ENCODE measurements at places on chromosomes 7 and 10. TPM values are rescaled to one million over a fixed set of nuclear protein-coding genes. Genes with fewer than 3 reads are reported as not detected.

Gene CLCN1
- total RNA-seq, result not detected

Gene GALNT17
- not detected for total RNA-seq

Gene DLD
- total RNA-seq, result 82.3 TPM

Gene LIPA
- total RNA-seq, result 19.4 TPM

Gene FOXP2
- total RNA-seq, result not detected

Gene CALY
- total RNA-seq, result not detected

Gene PARP12
- 6.8 TPM for total RNA-seq

DNA sequence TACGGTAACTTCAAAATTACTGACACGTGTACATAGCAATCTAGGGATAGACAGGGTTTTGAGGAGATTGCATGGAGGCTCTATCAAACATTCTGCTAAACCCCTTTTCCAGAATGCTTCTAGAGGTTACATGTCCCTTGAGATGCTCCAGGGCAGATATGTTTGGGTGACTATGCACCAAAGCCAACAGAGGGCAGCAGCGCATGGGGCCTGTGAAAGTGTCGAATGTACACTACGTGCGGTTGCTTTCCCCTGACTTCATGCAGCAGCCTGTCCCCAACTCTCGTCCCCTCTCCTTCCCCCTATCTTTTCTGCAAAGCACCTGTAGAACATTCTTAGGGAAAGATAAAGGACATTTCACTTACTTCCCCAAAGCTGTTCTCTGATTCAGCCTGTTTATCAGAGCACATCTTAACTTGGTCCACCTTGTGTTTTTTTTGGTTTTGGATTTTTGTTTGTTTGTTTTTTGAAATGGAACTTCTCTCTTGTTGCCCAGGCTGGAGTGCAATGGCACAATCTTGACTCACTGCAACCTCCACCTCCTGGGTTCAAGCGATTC is 90.2 kb downstream of the UBE3C start:
- peak; percentile 37 for DNase-seq

- no peak for DNase-seq
These were observed 39.1 kb upstream of the TCERG1L start for GRCh38 chr10:131350660-131351059.

GRCh38 chr7:7639421-7639820 is 1.1 kb upstream of the UMAD1 start:
- DNase-seq, result peak; percentile 5

DNA sequence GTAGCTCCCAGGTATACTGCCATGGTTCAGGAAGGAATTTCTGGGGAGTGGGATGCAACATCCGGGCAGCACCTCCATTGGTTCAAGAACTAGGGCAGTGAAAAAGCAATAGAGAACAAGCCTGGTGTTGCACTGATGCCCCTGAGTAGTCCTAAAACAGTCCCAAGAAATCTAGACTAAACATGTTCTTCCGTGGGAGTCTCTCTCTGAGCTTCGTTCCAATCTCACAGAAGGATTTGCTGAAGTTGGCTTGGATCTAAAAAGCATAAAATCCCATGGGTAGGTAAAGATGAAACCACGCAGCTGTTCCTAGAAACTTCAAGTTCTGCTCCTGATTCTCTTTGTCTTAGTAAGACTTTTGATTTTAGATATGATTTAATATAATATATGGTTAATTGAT is 154.5 kb downstream of the PLXDC2 start:
- DNase-seq, result no peak

- no peak for DNase-seq
These were observed 409.3 kb downstream of the PARD3 start for GRCh38 chr10:34405611-34406462.

DNA sequence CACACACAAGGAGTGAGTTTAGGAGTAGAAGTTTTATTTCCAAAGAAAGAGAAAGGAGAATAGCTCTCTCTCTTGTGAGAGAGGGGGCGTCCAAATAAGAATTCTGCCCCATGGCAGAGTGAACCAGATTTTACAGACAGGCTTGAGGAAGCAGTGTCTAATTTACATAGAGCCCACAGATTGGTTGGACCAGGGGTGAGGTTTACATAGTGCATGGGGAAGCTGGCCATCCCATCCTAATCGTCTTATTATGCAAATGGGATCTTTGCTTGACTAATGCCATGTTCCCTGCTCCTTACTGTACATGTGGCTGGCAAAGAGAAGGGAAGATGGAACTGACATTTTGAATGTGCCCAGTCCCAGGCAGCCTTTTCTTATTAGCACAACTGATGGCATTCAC is 60.0 kb upstream of the ACSM6 start:
- no peak for DNase-seq

DNA sequence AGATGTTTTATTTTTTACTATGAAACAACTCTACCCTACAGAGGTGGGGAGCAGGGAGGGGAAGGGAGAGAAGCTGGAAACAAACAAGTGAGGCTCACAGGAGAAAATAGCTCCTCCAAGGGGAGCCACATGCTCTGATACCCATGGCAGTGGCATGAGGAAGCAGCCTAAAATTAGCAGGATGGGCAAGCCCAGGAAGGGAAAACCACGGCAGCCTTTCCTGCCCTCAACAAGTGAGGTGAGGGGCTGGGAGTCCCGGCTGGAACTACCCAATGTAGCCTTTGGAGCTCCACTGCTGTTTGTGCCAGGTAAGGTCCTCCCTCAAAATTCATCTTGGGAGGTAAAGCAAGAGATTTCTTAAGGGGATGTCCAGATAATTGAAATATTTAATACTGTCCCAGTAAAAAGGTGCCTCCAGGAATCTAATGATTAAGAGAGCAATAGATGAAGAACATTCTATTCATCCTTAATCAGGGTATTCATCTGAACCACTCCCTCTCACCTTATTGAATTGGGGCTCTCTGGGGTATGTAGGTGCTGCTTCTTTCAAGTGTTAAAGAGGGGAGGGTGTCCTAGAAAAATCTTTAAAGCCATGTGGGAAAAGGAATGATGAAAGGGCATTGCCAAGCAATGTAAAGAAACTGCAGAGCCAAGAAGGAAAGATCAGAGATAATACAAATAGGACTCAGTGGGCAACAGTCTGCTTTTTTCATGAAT is 12.8 kb upstream of the HERC4 start:
- DNase-seq, result no peak

- no peak for DNase-seq
These were observed 248.5 kb downstream of the SFMBT2 start for GRCh38 chr10:7162331-7162730.

DNA sequence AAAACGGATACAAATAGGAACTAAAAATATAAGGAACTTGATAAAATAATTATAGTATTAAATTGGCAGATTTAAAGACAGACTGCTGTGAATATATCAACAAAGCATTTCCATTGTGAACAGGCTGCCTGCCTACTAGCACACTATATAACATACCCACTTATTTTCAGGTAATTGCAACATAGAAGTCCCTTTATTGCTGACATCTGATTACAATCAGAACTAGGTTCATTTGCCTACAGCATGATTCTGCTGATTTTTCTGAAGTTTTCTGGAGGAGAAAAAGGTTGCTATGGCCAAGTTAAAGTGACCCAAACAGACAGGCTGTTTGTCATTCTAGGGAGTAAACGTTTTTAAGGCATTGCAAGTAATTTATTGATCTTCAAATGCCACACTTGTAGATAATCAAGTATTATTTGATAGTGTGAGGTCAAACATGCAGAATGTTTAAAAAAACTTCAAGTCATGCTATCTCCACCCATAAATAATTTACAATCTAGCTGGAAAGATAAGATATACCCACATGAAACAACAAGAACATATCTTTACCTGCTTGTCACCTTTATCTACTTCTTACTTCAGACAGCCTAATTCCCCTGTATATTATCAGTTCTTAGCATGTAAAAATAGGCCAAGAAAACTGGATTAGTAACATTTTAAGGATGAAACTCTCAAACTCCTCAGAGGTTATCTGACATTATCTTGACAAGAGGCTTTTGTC is 40.5 kb downstream of the MTPN start:
- no peak for DNase-seq

- peak; percentile 32 for DNase-seq
These were observed 2.0 kb downstream of the VOPP1 start for GRCh38 chr7:55570218-55570873.

DNA sequence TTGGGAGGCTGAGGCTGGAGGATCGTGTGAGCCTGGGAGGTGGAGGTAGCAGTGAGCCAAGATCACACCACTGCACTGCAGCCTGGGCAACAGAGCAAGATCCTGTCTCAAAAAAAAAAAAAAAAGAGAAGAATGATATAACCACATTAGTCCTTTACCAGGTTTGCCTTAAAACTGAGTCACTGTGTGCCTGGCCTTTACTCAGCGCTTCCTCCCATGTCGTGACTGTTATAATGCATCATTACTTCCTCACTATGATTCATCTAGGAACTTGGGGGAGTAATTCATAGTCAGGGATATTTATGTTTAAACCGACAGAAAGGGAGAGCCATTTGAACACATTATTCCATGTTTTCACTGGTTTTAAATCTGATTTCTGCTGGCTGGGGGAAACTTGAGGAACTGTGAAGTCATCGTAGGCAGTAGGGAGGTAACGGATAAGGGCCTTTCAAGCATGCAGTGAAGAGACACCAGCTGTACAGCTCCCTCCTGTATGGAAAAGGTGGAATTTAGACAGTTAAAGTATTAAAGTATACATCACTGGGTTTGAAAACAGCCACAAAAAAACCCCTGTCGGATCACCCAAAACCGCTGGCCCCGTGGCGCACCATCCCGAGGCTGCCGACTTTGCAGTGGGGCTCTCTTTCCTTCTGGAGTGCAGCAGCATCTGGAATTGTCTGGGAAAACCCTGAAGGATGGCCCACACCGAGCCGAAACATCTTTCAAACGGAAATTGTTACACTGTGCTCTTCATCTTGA is 119.8 kb downstream of the NKX6-2 start:
- no peak for DNase-seq

- no peak for DNase-seq
These were observed 52.8 kb downstream of the FOXL3 start for GRCh38 chr7:342681-343216.

DNA sequence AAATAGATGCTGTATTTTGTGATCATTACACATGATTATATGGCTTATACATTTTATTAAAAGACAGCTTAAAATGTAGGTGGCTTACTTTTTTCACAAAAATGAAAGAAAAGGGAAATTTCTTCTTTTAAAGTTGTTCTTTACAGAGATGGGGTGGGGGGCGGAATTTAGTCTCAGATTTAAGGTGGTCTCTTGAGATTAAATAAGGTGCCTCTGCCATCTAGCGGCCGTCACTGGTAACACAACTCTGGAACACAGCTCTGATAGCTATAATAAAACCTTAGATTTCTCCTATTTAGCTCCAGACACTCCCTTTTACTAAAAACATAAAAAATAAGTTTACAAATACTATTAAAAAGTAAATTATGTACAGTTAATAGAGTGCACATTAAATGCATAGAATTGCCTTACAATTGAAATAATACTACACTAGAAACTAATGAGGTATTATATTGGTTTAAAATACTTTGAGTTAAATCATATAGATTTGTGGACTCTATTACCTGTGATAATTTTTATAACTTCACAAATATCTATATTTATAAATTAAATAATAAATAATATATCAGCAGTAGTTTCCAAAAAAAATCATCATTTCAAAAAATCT is 210.9 kb downstream of the DGKB start:
- DNase-seq, result peak; percentile 47

GRCh38 chr10:10987111-10987510 is 30.6 kb upstream of the CELF2 start:
- no peak for DNase-seq

DNA sequence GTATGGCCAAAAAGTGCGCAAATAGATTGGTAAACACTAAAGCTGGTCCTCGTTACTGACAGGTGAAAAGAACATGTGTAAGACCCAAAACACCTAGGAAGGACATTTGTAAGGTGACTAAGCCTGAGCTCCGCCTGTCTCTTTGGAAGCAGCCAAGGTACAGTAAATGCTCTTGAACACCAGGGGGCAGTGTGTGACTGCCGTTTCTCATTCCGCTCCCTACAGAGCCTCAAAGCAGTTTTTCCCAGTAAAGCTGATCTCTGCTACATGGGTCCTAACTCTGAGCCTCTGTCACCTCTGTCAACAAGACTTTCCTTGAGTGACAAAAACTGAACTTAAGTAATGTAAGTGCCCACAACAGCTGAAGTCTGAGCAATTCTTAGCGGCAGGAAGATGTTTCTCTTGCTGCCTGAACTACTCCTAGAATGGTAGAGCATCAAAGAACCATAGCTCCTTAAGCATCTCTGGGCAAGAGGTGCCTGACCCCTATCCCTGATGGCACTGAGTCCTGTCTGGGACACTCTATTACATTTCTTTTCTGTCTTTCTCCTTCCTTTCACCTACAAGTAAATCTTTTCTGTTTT is 238.0 kb upstream of the INHBA start:
- peak; percentile 62 for DNase-seq

- no peak for DNase-seq
These were observed 73.7 kb downstream of the INPP5A start for GRCh38 chr10:132611026-132611910.

- DNase-seq, result no peak
These were observed 926.5 kb upstream of the GHITM start for GRCh38 chr10:83212632-83213334.

DNA sequence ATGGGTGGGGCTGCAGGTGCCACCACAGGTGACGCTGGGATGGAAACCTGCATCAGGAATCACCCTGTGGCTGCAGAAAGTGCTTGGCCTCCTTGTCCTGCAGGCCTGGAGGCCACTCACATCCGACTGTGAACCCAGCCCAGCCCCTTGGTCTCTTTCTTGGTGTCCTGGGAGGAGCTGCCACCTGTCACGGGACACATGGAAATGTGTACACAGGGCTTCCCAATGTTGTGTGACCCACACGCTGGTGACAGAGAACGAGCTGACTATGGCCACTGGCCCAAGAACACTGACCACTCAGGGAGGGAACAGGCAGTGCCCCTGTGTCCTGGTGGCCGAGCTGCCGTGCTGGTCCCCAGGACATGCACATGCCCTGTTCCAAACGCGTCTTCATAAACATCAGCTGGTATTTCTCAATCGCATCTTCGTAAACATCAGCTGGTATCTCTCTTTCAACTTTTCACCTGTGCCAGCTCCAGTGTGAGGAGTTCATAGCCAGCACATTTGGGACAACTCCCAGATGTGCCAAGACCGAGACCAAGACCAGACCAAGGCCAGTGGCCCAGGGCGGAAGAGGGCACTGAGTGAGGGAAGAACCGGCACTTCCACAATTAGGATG is 57.9 kb upstream of the INPP5A start:
- no peak for DNase-seq

DNA sequence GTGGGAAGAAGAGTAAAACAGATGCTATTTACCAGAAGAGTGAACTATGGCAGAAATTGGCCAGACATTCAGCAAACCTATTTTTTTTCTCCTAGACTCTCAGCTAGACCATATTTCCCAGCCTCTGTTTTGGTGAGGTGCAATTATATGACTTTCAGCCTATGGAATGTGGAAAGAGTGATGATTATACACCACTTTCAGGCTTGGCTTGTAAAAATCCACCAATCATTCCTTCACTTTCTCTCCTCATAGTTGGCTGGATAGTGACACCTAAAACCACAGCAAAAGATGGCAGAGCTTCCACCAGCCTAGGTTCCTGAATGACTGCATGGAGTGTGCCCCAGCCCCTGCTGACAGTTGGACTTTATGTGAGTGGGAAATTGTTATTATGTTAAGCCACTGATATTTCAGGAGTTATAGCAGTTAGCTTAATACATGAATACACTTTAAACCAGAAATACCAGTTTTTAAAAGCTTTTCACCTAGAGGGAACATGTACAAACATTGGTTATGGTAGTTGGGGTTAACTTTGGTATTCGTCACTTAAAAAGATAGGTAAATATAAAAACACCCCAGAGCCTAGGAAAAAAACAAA is 19.1 kb upstream of the TNKS2 start:
- DNase-seq, result no peak

GRCh38 chr10:74645692-74646091 is 180.7 kb upstream of the KAT6B start:
- DNase-seq, result no peak

Measured in OCI-LY7 (cell line).